Lung (tissue), 17 donors: ENCODE measurements at places on chromosomes 2 and 18. TPM values are rescaled to one million over a fixed set of nuclear protein-coding genes. Genes with fewer than 3 reads are reported as not detected.

DNA sequence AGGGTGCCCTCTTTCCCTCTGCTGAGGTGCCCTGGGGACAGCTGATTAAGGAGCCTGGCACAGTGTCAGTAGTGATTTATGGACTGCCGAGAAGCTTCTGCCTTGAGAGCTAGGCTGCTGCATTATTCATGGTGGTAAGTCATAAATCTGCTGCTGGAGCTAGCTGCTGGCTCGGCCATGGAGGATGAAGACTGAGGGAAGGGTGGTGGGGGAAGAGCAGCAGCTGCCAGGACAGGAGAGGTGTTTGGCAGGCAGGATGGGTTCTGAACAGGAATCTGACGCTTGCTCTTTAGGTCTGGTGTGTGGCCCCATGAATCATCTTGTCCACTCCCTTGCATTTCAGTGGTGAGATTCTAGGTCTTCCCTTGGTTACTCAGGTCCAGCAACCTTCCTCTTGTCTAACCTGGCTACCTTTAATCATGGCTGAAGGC, 296.3 kb downstream of the DYSF start:
- H3K4me3 ChIP-seq, result no peak overlapping the region
- DNase-seq, result peak; percentile 19
- peaks cover 4% of the 10 kb centered on the region for H3K27me3 ChIP-seq

TUBA4B gene
- polyA plus RNA-seq, result 8.7 TPM

DNA sequence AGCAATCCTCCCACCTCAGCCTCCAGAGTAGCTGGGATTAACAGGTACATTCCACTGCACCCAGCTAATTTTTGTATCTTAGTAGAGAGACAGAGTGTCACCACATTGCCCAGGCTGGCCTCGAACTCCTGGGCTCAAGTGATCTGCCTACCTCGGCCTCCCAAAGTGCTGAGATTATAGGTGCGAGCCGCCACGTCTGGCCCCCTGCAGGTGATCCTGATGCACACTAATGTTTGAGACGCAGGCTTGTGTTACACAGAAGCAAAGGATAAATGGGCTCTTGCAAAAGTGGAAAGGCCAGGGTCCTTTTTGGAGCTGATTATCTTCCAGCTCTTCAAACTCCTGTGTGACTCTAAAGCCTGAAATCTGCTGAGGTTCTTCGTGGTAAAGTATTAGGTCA, 84.2 kb downstream of the TGFA start:
- no peaks in the 10 kb centered on the region for H3K4me1 ChIP-seq
- H3K27me3 ChIP-seq, result no peaks in the 10 kb centered on the region
- no peak for DNase-seq
- no peak overlapping the region for H3K27ac ChIP-seq

GRCh38 chr2:107618769-107619168, 207.9 kb upstream of the RGPD4 start:
- H3K36me3 ChIP-seq, result no peaks in the 10 kb centered on the region
- H3K4me3 ChIP-seq, result no peak overlapping the region
